Kasumi-1 (cell line): ENCODE measurements at places on chromosomes 1 and 21.

GRCh38 chr1:14939527-14940284 is 213.8 kb upstream of the TMEM51 start:
- DNase-seq, result no peak

DNA sequence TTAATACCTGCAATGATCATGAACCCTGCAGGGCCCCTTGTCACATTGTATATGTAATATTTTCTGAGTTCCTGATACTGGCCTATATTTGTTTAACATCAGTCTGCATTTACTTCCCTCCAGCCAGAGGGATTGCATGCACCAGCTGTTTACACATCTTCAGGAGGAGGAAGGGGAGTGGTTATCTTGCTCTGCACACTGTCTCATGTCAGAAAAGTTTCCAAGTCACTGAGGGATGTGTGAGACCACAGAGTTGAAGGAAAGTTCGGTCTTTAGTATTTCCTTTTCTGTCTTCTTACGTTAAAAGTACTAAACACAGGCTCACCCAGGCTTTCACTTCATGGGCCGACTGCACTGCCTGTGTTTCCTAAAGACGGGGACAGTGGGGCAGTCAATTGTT is 574.1 kb downstream of the LMO4 start:
- peak; percentile 88 for DNase-seq

GRCh38 chr1:158028969-158029368 is 35.5 kb downstream of the KIRREL1 start:
- DNase-seq, result no peak

DNA sequence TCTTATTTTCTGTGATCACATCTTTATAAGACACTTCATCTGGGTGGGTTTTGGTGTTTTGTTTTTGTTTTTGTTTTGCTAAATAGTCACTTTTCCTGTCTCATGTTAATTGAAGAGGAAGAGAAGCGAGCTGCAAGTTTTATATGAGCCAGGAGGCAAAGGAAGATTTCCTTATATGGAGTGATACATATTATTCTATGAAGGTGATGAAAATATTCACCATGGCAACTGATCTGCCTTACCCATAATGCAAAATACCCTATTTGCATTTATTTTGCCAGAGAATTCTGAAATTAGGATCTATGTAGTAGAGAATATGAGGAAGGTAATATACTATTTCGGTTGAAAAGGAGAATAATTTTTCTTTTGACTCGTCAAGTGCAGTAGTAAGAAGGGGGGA is 13.9 kb downstream of the CXADR start:
- DNase-seq, result no peak

DNA sequence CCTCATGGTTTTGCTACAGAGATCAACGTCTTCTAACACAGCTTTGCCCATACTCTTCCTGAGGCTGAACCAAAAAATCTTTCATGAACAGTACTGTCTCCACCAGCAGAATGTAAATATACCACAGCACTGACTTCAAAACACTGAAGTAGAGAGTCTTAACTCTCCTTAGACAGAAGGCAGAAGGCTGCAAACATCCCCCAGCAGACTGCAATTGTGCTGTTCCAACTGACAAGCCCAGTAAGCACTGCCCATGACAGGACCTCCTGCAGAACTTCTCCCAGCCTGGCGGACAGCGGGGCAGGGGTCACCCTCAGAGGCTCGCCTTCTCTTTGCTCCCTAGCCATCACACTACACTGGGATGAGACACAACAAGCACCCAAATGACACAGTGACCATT is 218.7 kb downstream of the RERE start:
- DNase-seq, result no peak

DNA sequence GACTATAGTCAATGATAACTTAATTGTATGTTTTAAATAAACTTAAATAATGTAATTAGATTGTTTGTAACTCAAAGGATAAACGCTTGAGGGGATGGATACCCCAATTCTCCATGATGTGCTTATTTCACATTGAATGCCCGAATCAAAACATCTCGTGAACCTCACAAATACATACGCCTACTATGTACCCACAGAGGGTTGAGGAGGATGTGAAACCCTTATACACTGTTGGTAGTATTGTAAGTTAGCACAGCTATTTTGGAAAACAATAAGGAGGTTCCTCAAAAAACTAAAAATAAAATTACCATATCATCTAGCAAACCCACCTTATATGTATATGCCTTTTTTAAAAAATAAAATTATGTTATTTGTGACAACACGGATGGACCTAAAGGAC is 198.6 kb downstream of the MRPL39 start:
- DNase-seq, result no peak

- DNase-seq, result peak; percentile 50
Observed at GRCh38 chr1:116168277-116169032, 57.3 kb downstream of the MAB21L3 start.

DNA sequence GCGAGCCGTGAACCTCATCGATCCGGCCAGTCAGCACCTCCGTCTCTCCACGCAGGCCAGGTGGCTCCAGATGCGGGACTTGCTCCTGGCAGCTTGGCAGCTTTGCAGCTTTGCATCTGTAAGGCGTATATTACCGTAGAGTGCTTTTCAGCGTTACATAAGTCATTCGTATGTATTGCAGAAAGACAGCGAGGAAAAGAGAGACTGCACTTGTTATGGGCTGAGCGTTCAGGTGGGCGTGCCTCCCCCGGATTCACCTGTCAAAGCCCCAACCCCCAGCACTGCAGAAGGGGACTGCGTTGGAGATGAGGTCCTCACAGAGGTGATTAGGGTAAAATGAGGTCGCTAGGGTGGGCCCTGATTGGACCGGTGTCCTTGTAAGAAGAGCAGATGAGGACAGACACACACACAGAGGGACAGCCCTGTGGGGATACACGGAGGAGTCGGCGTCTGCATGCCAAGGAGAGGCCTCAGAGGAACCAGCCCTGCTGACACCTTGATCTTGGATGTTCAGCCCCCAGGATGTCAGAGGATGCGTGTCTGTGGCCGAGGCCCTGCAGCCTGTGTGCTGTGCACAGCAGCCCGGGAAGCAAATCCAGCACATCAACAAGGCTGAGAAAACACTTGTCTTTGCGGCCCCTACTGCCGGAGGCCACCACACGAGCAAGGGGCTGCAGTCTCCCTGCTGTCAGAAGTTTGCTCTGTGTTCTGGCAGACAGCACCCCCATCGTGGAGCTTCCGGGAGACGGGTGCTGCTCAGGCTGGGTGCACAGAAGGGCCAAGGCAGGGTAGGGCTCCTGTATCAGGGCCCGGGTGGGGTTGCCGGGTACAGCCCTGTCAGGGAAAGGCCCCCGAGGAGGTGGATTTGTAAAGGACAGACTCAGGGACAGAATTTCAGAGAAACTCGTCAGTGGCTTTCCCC is 10.9 kb upstream of the AGPAT3 start:
- DNase-seq, result no peak

- no peak for DNase-seq
Observed at GRCh38 chr1:14055442-14056223, 355.6 kb downstream of the PRDM2 start.

GRCh38 chr1:76481672-76482071 is 385.6 kb upstream of the ST6GALNAC5 start:
- DNase-seq, result no peak

DNA sequence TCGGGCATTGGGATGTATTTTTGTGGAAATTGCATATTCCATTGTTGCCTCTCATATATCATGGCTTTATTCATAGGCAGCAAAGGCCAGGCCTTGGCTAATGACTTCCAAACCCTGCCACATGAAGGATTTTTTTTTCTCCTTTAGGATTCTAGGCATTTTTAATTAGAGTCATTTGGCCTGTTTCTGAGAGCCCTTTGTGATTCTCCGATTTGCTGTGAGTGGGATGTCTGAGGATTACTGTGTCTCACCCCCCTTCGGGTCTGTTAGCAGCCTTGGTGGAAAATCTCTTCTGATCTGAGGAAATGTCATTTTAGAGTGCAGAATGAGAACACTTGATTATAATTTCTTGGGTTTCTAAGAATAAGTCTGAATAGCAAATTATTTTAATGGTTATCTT is 253.5 kb downstream of the NTNG1 start:
- no peak for DNase-seq

DNA sequence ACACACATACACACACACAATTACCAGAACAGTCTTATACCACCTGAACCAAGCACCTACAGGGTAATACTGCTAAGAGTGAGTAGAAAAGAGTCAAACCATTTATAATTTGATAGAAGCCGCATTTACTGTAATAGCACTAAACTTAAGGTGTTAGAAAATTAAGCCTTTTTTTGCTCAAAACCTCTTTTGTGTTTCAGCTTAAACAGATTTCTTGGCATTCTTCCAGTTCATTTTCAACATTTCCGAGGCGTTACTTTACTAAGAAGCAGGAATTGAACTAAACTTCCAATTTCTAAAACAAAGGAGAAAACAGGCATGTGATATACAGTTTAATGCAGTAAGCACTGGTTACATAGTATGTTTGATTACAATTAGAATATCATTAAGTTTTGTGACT is 387.2 kb downstream of the NCAM2 start:
- DNase-seq, result no peak

- DNase-seq, result peak; percentile 95
Observed at GRCh38 chr1:235275223-235275622, 52.8 kb downstream of the ARID4B start.

DNA sequence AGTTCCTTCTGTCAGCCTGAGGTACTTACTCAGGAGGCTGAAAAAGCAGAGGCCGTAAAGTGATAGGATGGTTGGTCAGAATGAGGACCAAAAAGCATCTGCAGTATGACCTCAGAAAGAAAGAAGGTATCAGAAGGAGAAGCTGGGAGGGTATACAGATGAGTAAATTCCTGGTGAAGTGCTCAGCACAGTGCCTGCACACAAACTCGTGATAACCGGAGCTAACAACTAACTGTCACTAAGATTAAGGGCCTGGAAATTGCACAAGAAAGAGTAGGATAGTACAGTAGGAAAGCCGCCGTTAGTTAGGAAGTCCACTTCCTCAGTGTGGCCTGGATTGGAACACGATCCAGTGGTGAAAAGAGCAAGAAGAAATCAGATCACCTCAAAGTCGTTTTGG is 62.6 kb downstream of the VPS26C start:
- no peak for DNase-seq

GRCh38 chr1:30684259-30684658 is 39.1 kb downstream of the MATN1 start:
- no peak for DNase-seq

- no peak for DNase-seq
Observed at GRCh38 chr1:1232796-1233566, 944 bp downstream of the B3GALT6 start.

- DNase-seq, result no peak
Observed at GRCh38 chr1:98887507-98887906, 117.2 kb downstream of the PLPPR5 start.

GRCh38 chr1:9823693-9823942 is 147 bp downstream of the CLSTN1 start:
- no peak for DNase-seq

DNA sequence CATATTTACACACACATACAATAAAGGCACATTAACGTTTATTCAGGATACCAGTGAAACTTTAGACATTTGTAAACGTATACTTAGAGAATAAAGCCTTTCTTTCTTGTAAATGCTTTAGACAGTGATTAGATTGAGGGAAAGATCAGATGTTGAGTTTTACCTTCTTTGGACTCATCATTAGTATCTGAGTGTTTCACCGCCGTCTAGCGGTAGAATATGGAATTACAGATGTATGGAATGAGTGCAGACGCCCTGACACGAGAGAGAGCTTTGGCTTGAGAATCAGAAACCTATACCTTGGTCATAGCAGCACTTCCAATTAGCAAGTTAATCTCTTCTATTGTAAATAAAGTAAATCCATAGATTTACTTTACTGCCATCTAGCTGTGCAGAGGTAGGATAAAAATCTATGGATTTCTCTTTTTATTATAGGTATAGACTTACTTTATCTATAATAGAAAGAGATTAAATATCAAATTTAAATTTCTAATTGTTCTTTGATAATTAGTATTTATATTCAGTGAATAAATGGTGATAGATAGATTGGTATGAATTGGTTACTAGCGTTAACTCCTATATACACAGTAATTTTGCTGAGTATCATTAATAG is 12.6 kb downstream of the FLG2 start:
- DNase-seq, result peak; percentile 49

- DNase-seq, result no peak
Observed at GRCh38 chr1:22821027-22821426, 110.4 kb downstream of the EPHB2 start.

- no peak for DNase-seq
Observed at GRCh38 chr1:1050577-1051052, 23.5 kb downstream of the RNF223 start.

DNA sequence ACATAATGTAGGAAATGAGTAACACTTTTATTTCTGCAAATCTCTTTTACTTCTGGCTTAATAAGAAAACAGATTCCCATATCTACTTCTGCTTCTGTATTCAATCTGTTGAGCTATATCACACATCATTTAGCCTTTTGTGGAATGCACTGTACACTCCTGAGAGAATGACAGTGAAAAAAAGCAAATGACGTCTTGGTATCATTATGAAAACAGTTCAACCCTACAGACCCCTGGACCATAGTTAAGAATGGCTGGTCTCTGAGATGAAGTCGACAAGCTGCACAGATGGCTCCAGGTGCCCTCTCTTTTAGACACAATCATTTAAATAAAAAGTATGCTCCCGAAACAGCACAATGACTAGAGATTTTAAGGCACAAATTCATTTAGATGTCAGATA is 247.0 kb downstream of the RERE start:
- no peak for DNase-seq

GRCh38 chr1:209619696-209620486 is 32.3 kb downstream of the LAMB3 start:
- DNase-seq, result no peak

DNA sequence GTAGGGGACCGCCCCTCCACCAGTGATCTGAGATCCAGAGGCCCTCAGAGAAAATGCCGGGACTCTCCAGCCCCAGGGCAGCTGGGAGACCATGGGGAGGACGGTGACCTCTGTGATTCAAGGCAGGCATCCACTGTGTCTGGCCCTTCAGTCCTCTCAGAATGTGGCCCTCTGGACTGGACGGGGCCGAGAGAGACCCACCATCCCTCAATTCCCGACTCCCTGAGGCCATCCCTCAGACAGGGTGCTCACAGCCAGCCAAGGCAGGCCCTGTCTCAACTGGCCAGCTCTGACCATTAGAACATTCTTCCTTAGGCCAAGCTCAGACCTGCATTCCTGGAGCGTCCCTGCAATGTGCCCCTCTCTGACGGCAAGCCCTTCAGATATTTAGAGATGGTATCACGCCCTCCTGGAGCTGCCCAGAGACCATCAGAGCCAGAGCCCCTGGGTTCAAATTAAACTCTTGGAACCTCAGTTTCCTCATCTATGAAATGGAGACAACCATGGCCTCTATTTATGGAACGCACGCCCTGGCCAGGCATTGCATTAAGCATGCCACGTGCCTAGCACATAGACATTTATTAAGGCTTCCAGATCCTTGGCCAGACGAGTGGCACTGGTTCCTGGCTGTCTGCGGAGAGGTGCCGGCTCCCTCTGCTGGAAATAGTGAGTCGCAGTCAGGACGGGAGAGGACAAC is 9.6 kb upstream of the EPS8L3 start:
- peak; percentile 94 for DNase-seq
